ENCODE measurements at places on chromosomes 2 and 18. TPM values are rescaled to one million over a fixed set of nuclear protein-coding genes. Genes with fewer than 3 reads are reported as not detected.

Gene DSG2
- 0.09 TPM for total RNA-seq

Gene GPR75
- 2.0 TPM for total RNA-seq

Gene OSGEPL1
- 13.7 TPM for total RNA-seq

Gene BCL11A
- total RNA-seq = 0.15 TPM

Gene PPM1B
- 40.4 TPM for total RNA-seq

GRCh38 chr2:106058469-106059137, 135.5 kb downstream of the UXS1 start:
- H3K27ac ChIP-seq = no peak overlapping the region
- H3K4me3 ChIP-seq = no peak overlapping the region
- DNase-seq = no peak
- H3K36me3 ChIP-seq = no peaks in the 10 kb centered on the region
- H3K4me1 ChIP-seq = peaks cover 64% of the 10 kb centered on the region

DNA sequence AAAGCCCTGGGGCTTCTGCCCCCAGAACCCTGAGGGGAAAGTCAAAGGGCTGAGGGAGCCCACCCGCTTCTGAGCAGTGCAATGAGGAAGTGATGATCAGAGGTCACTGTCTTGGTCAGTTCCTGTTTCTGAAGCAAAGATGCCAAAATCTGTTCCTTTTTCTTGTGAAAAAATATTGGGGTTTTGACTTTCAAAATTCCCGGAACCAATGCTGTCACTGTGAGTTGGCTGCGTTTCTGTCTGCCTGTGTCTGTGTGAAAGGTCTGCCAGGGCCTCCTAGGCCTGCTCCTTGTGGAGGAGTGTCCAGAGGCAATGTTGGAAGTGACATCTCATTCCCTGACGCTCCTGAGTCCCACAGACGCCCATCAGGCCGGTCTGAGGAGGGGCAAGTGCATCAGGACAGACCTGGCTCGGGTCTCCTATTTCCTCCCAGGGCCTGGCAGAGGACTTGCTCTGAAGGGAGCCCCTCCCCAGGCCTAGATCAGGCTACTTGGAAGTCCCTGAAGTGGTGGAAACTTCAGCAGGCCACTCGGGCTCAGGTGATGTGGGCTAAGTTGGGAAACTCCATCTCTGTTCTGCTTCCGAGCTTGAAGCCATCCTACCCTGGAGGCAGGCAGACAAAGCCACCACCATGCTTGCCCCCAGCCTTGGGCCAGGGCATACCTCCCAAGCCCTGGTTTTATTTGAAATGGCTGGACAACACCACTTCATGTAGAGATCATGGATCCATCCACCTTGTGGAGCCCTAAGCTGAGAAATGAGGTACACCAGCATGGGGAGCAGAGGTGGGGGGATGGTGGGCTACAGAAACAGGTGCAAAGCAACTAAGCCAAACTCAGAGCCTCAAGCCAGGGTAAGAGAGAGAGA, 51.0 kb downstream of the PKDCC start:
- H3K4me1 ChIP-seq = peaks cover 55% of the 10 kb centered on the region
- H3K4me3 ChIP-seq = no peak overlapping the region
- H3K36me3 ChIP-seq = no peaks in the 10 kb centered on the region
- DNase-seq = no peak
- H3K27me3 ChIP-seq = no peaks in the 10 kb centered on the region

Gene UBE2F
- total RNA-seq = 68.8 TPM

Gene IGFBP5
- total RNA-seq = not detected

GRCh38 chr18:55355223-55355622, 232.8 kb downstream of the TCF4 start:
- DNase-seq = no peak
- no peak overlapping the region for H3K4me3 ChIP-seq
- no peaks in the 10 kb centered on the region for H3K36me3 ChIP-seq
- no peak overlapping the region for H3K27ac ChIP-seq

DNA sequence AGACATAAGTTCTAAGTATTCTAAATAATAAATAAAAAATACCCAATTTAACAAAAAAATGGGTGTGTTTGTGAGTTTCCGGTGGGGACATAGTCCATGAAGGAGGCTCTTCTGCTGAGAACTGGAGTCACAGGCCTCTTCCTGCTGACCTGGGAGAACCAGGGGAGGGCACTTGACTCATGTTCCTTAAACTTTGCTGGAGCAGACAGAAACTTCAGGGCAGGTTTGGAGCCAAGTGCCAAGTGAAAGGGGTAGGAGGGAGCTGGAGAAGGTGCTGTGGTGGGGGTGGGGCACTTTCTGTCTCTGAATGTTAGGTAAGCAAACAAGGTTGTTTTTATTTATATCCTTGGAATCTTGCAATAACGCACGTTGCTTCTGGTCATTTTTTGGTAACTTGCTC, 78.8 kb upstream of the TTN start:
- H3K27me3 ChIP-seq = no peaks in the 10 kb centered on the region
- DNase-seq = no peak
- H3K4me3 ChIP-seq = no peak overlapping the region

Gene FKBP7
- total RNA-seq = 3.4 TPM

DNA sequence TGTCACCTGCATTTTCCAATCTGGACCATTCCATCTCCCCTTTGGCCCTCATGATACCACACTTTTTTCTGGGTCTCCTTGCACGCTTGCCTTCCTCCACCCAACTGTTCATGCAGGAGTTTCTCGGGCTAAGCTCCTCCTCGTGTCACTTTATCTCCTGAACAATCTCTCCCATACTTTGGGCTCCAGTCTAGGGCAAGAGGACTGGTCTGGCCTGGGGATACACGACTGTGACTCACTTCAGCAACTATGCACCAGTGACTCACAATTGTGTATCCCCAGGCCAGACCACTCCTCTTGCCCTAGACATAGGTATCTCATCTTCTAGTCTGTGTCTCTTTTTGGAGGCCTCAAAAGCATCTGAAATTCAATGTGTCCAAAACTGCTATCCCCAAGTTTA, 149.4 kb upstream of the PTPRM start:
- H3K27ac ChIP-seq = no peak overlapping the region
- H3K27me3 ChIP-seq = no peaks in the 10 kb centered on the region
- no peaks in the 10 kb centered on the region for H3K4me1 ChIP-seq
- H3K36me3 ChIP-seq = no peaks in the 10 kb centered on the region

Gene ADCYAP1
- total RNA-seq = not detected

Gene DLX2
- total RNA-seq = not detected

Gene PPP1R1C
- not detected for total RNA-seq

DNA sequence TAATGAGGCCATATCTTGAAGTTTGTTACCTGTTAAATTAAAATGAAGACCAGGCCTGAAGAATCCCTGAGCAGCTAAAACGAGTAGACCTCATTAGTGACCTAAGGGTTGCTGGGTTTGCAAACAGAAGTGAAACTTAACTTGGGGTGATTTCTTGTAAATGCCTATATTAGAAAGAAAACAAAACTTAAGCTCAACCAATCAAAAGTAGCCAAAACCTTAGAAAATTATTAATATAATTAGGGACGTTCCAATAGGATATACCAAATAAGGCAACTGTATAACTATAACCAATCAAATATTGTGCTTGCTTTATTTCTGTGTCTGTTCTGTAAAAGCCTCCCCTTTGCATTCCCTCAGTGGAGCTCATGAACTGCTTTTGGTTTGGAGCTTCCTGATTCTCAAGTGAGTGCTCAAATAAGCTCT, 137.9 kb upstream of the VRK2 start:
- H3K4me3 ChIP-seq = no peak overlapping the region
- H3K27ac ChIP-seq = no peak overlapping the region
- DNase-seq = peak; percentile 4
- H3K4me1 ChIP-seq = no peaks in the 10 kb centered on the region
- no peaks in the 10 kb centered on the region for H3K36me3 ChIP-seq

- no peak for DNase-seq
- H3K36me3 ChIP-seq = no peaks in the 10 kb centered on the region
- no peaks in the 10 kb centered on the region for H3K27me3 ChIP-seq
- H3K4me1 ChIP-seq = no peaks in the 10 kb centered on the region
Observed at GRCh38 chr2:22703286-22703920, 681.6 kb upstream of the KLHL29 start.

GRCh38 chr2:157874997-157875640, 1.0 kb downstream of the ACVR1 start:
- peak overlapping the region; percentile 65 for H3K4me3 ChIP-seq
- H3K27me3 ChIP-seq = no peaks in the 10 kb centered on the region
- H3K36me3 ChIP-seq = no peaks in the 10 kb centered on the region
- H3K27ac ChIP-seq = peak overlapping the region; percentile 66
- H3K4me1 ChIP-seq = peaks cover 30% of the 10 kb centered on the region

DNA sequence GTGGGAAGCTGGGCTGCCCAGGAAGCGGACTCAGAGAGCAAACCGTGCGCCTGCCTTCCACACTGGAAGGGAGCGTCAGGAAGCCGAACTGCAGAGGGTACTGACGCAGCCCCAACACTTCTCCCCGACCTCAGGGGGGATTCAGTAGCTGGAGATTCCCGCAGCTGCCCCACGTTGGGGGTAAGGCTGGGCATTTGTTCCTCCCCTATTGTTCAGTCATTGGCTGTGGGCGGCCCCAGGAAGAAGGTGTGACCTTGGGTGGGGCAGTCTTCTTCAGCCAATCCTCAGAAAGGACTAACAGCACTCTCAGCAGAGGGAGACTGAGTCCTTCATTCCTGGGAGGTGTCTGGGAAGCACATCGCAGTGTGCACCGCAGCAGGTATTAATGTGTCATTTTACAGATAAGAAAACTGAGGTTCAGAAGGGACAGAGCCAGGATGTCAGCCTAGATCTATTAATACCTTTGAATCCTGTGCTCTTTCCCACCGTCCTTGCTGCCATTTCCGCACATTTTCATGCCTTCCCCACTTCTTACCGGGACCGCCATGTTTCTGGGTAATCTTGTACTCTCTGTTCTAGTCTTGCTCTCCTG, 12.1 kb upstream of the C18orf32 start:
- no peaks in the 10 kb centered on the region for H3K27me3 ChIP-seq
- no peaks in the 10 kb centered on the region for H3K36me3 ChIP-seq
- DNase-seq = no peak
- no peaks in the 10 kb centered on the region for H3K4me1 ChIP-seq
- H3K27ac ChIP-seq = no peak overlapping the region

Measured in CD8-positive, alpha-beta memory T cell (primary cell).